Astrocyte (in vitro differentiated cells and primary cell): ENCODE measurements at places on chromosomes 2 and 18. TPM values are rescaled to one million over a fixed set of nuclear protein-coding genes. Genes with fewer than 3 reads are reported as not detected.
A peak's percentile ranks its signal among the peaks of the same experiment; 100 is the strongest.

DNA sequence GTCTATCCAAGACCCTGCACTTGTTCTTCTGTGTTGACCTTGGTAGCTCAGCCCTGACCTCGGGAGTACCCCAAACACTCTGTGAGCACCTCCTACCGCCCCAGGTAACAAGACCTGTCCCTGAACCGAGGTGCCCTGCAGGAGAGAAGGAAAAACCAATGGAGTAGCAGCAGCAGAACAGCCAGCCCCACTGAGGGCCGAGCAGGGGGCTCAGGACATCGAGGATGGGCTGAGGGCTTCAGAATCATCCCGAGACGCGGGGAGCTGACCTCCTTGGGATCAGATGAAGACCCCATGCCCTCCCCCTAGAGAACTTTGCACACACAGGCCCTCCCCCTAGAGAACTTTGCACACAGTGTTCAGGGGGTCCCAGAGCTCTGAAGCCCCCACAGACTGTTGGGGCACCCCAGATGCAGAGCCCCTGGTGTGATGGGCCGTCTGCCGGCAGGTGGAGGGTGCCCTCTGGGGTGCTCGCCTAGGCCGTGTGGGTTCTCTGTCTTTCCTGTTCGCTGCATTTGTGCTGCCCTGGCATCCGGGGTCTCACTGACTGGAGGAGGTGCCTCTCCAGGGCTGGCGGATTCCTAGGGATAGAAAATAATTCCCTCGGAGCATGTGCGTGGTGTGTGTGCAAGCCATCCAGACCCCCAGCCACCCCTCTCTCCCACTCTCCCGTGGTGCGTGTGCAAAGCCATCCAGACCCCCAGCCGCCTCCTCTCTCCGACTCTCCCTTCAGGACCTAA is 189.1 kb downstream of the TWIST2 start:
- H3K27ac ChIP-seq: no peak overlapping the region
- no peaks in the 10 kb centered on the region for H3K4me1 ChIP-seq
- no peaks in the 10 kb centered on the region for H3K36me3 ChIP-seq
- H3K4me3 ChIP-seq: no peak overlapping the region
- DNase-seq: no peak

- no peak overlapping the region for H3K4me3 ChIP-seq
- no peaks in the 10 kb centered on the region for H3K27me3 ChIP-seq
- no peak overlapping the region for H3K27ac ChIP-seq
- H3K4me1 ChIP-seq: no peaks in the 10 kb centered on the region
- H3K36me3 ChIP-seq: no peaks in the 10 kb centered on the region
These were observed 62.5 kb downstream of the DHRS9 start for GRCh38 chr2:169131587-169132512.

DNA sequence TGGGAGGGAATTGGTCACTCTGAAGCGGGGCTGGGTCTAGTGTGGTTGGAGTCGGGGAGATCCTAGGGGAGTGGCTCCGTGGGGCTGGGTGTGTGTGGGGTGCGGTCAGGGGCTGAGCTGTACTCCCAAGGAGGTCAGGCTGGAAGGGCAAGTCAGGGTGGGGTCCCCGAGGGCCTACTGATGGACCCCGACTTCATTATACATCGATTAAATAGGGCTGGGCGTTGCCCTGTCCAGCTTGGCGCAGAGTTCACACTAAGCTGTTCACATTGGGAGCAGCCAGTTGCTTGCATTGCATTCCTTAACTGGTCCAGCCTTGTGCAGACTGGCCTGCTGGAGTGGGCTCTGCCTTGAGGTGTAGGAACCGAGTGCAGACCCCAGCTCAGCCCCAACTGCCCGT is 131.2 kb downstream of the ASB1 start:
- DNase-seq: no peak
- no peaks in the 10 kb centered on the region for H3K27me3 ChIP-seq
- H3K36me3 ChIP-seq: no peaks in the 10 kb centered on the region
- no peaks in the 10 kb centered on the region for H3K4me1 ChIP-seq
- H3K4me3 ChIP-seq: no peak overlapping the region
- no peak overlapping the region for H3K27ac ChIP-seq

GRCh38 chr2:149613704-149614103 is 26.1 kb upstream of the MMADHC start:
- DNase-seq: peak; percentile 35
- H3K27ac ChIP-seq: no peak overlapping the region
- no peak overlapping the region for H3K4me3 ChIP-seq
- H3K27me3 ChIP-seq: no peaks in the 10 kb centered on the region
- no peaks in the 10 kb centered on the region for H3K36me3 ChIP-seq
- peaks cover 15% of the 10 kb centered on the region for H3K4me1 ChIP-seq

GRCh38 chr2:128602038-128602698 is 283.5 kb upstream of the HS6ST1 start:
- no peak for DNase-seq
- H3K4me3 ChIP-seq: no peak overlapping the region
- no peaks in the 10 kb centered on the region for H3K27me3 ChIP-seq
- no peaks in the 10 kb centered on the region for H3K4me1 ChIP-seq

- no peak for DNase-seq
- no peaks in the 10 kb centered on the region for H3K27me3 ChIP-seq
- no peaks in the 10 kb centered on the region for H3K4me1 ChIP-seq
- no peaks in the 10 kb centered on the region for H3K36me3 ChIP-seq
- H3K27ac ChIP-seq: no peak overlapping the region
These were observed 249.4 kb downstream of the HDAC4 start for GRCh38 chr2:239151201-239152131.

The ARMC9 gene
- 42.7 and 52.4 TPM in 2 replicates for total RNA-seq

The LYG2 gene
- not detected in 2 replicates for total RNA-seq

The SALL3 gene
- 6.8 and 7.7 TPM in 2 replicates for total RNA-seq
